ENCODE measurements at places on chromosomes 1 and 21. TPM values are rescaled to one million over a fixed set of nuclear protein-coding genes. Genes with fewer than 3 reads are reported as not detected.

GRCh38 chr1:114108751-114109255 lies 44.9 kb downstream of the SYT6 start:
- H3K27ac ChIP-seq: no peak overlapping the region
- no peaks in the 10 kb centered on the region for H3K4me1 ChIP-seq
- DNase-seq: peak; percentile 67
- H3K27me3 ChIP-seq: no peaks in the 10 kb centered on the region

DNA sequence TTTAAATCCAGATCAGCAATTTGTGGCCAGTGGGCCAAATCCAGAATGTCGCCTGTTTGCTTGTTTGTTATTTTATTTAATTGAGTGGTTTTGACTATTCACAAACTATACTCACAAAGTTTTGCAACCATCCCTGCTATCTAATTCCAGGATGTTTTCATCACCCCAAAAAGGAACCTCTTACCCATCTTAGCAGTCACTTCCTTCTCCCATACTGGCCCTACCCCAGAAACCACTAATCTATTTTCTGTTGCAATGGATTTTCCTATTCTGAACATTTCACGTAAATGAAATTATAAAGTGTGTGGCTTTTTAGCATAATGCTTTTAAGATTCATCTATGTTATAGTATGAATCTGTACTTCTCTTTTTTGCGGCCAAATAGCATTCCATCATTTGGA lies 41.3 kb downstream of the WDTC1 start:
- no peak overlapping the region for H3K4me3 ChIP-seq
- H3K4me1 ChIP-seq: no peaks in the 10 kb centered on the region
- H3K27ac ChIP-seq: no peak overlapping the region
- no peak for DNase-seq

DNA sequence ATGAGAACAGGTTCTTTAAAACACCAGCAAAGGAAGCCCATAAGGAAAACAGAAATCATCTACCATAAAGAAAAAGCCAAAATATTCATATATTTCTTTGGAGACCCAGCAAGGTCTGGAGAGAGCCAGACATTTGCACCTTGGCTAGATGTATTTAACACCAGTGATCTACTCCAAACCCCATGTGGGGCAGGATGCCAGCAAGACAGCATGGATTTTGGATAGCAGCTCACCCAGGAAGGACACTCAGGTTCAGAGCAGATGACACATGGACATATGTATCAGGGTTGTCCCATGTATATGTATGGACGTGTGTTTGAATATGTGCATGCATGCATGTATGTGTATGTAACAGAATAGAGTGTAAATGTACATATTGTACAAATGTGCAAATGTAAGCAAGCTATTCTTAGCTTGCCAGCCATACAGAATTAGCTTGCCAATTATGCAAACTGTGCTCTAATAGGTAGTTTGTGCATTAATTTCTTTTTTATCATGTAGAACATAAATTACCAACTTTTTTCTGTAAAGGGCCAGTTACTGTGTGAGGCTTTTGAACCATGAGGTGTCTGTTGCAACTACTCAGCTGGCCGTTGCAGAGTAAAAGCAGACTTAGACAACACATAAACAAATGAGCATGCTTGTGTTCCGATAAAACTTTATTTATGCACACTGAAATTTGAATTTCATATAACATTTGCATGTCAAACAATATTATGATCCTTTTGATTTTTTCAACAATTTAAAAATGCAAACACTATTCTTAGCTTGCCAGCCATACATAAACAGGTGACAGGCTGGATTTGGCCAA lies 73.5 kb upstream of the KAZN start:
- H3K36me3 ChIP-seq: no peaks in the 10 kb centered on the region
- no peaks in the 10 kb centered on the region for H3K4me1 ChIP-seq
- DNase-seq: no peak

DNA sequence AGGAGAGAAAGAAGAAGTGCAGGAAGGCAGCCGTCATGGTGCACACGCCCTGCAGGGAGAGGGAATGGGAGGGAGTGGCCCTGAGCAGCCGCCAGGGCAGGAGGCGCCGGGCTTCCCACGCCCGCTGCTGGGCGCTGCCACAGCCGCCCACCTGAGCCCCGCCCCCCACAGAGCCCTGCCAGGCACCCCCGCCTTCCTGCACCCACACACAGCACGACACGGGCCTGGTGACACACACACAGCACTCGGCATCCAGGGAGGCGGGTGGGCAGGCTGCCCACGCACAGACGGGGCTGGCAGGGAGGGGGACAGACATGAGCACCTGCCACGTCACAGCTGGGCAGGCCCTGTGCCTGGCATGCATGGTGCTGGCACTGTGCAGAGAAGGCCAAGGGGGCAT lies 27.5 kb downstream of the ADGRB2 start:
- DNase-seq: no peak
- H3K36me3 ChIP-seq: no peaks in the 10 kb centered on the region

DNA sequence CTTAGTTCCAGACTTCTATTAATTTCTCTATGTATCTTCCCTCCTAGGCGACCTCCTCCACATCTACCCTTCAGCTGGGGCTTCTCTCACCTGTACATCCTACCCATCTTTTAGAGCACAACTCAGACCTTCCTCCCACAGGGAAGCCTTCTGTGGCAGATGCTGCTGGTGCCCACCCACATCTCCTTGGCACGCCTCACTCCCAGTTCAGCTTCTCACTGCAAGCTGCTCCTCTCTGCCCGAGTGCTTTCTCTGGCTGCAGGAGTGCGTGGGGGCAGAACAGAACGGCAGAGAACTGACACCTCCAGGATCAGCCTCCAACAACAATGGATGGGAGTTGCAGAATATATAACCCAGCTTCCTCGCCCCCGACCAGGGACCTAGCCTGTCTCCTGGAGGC lies 36.5 kb downstream of the ZBTB18 start:
- H3K36me3 ChIP-seq: no peaks in the 10 kb centered on the region
- H3K4me1 ChIP-seq: no peaks in the 10 kb centered on the region
- DNase-seq: no peak
- no peak overlapping the region for H3K4me3 ChIP-seq
- H3K27me3 ChIP-seq: peaks cover 4% of the 10 kb centered on the region

GRCh38 chr1:239368436-239369109 lies 17.8 kb upstream of the CHRM3 start:
- no peak overlapping the region for H3K4me3 ChIP-seq
- no peaks in the 10 kb centered on the region for H3K27me3 ChIP-seq
- no peak for DNase-seq
- H3K27ac ChIP-seq: no peak overlapping the region

- no peak for DNase-seq
- H3K27me3 ChIP-seq: no peaks in the 10 kb centered on the region
- H3K27ac ChIP-seq: no peak overlapping the region
Observed at GRCh38 chr1:82994616-82995263, 1004.2 kb downstream of the TTLL7 start.

DNA sequence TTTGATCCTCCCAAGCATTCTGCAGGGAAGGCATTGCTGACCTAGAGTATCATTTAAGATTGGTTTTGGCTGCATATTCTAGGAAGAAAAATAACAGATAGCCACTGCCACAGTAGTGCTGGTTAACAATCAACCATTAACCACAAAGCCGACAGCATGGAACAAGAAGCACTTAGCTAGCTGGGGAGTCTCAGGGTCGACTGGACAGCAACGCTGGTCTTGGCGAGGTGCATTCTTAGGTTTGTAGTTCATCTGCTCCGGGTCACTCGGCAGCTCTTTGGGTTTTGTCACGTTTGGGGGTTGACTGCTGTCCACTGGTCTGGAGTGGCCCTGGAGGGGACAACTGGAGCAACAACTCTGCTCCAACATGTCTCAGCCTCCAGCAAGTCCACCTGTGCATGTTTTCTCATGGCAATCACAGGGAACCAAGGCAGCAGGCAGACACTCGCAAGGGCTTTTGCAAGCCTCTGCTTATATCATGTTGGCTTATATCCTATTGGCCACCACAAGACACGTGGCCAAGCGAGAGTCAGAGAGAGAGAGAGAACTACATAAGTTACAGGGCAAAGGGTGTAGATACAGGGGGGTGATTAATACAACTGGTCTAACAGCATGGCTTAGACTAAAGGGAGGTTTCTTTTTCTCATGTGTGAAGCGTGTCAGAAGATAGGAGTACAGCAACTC lies 99.5 kb downstream of the LACTBL1 start:
- no peaks in the 10 kb centered on the region for H3K27me3 ChIP-seq
- no peak for DNase-seq
- H3K4me1 ChIP-seq: peaks cover 8% of the 10 kb centered on the region
- H3K36me3 ChIP-seq: no peaks in the 10 kb centered on the region
- no peak overlapping the region for H3K27ac ChIP-seq

DNA sequence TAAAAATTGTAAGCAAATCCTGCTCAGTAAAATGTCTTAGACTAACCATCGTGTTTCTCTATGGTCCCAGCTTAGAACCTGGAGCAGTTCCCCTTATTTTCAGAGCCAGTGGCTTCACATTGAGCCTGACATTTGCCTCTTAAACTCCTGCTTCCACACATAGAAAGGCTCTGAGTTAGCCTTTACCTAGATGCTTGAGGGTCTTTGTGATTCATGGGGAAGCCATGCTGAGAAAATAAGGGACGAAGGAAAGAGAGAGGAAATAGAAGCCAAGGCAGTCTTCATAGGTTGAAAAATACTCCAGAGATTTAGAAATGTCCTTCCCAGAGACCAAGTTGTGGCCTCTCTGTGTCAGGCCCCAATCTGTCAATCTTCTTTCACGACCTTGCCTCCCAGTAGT lies 16.1 kb upstream of the RBBP5 start:
- H3K4me1 ChIP-seq: peaks cover 11% of the 10 kb centered on the region
- no peak overlapping the region for H3K27ac ChIP-seq
- DNase-seq: no peak
- no peaks in the 10 kb centered on the region for H3K36me3 ChIP-seq
- no peaks in the 10 kb centered on the region for H3K27me3 ChIP-seq
- no peak overlapping the region for H3K4me3 ChIP-seq

DNA sequence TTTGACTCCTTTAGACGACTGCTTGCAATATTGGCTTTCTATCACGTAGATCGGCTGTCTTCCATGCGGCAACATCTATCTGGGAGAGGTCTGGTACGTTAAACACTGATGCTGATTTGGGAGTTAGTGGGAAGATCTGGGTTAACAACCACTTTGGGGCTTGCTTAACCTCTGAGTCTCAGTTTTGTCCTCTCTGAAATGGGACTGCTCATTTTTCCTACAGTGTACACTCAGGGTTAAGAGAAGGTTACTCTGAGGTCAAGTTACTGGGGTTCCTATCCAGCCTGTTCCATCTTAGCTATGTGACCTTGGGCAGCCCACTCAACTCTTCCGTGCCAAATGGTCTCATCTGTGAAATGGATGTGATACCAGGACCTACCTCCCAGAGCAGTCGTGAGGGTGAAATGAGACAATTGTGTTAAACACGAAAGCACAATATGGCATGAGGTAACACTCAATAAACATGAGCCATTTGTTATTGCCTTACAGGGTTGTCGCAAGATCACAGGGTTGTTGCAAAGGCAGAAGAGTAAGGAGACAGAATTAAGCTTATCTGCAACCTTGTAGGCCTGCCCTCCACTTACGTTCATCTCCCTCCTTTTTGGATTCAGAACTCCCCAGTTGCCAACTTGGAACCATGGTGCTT lies 5.6 kb downstream of the ABCA4 start:
- H3K4me1 ChIP-seq: no peaks in the 10 kb centered on the region
- H3K27ac ChIP-seq: no peak overlapping the region
- no peaks in the 10 kb centered on the region for H3K36me3 ChIP-seq
- DNase-seq: no peak
- no peak overlapping the region for H3K4me3 ChIP-seq

GRCh38 chr1:9903801-9904527 lies 6.1 kb downstream of the CTNNBIP1 start:
- H3K4me1 ChIP-seq: peaks cover 26% of the 10 kb centered on the region
- no peak overlapping the region for H3K4me3 ChIP-seq
- no peak overlapping the region for H3K27ac ChIP-seq
- H3K27me3 ChIP-seq: no peaks in the 10 kb centered on the region

GRCh38 chr1:184637664-184638240 lies 116.9 kb downstream of the EDEM3 start:
- no peaks in the 10 kb centered on the region for H3K36me3 ChIP-seq
- H3K4me3 ChIP-seq: no peak overlapping the region
- H3K27ac ChIP-seq: no peak overlapping the region
- peaks cover 12% of the 10 kb centered on the region for H3K4me1 ChIP-seq
- DNase-seq: no peak

GRCh38 chr1:185679220-185679619 lies 55.0 kb upstream of the HMCN1 start:
- no peak overlapping the region for H3K4me3 ChIP-seq
- no peaks in the 10 kb centered on the region for H3K27me3 ChIP-seq
- DNase-seq: peak; percentile 14

DNA sequence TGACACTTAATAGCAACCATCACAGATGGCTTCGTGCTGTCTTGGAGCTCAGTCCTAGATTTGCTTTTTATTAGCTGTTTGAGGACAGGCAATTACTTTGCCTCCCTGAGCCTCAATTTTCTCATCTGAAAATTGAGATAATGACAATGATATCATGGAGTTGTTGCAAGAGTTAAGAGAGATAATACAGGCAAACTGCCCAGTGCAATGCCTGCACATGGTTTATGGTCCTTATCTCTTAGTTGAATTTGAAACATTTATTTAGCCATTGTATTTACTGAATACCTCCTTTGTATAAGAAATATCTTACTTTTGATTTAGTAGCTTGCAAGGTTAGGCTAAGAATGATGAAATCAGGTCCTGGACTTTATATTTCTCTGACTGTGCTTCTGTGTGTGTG lies 17.7 kb downstream of the KCNA2 start:
- H3K4me1 ChIP-seq: no peaks in the 10 kb centered on the region
- no peaks in the 10 kb centered on the region for H3K36me3 ChIP-seq
- no peak overlapping the region for H3K27ac ChIP-seq
- no peak overlapping the region for H3K4me3 ChIP-seq
- H3K27me3 ChIP-seq: no peaks in the 10 kb centered on the region
- peak; percentile 20 for DNase-seq

DNA sequence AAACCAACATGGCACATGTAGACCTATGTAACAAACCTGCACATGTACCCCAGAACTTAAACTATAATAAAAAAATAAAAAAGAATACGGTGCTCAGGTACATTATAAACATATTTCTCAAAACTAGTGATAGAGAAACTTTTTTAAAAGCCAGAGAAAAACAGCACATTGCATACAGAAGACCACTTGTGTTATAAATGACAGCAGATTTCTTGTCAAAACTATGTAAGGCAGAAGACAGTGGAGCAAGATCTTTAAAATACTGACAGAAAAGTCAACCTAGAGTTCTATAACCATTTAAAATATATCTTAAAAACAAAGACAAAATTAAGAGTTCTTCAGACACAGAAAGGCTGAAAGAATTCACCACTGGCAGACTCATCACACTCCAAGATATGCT lies 144.7 kb downstream of the NEGR1 start:
- no peak overlapping the region for H3K27ac ChIP-seq
- H3K27me3 ChIP-seq: no peaks in the 10 kb centered on the region
- no peak for DNase-seq
- no peak overlapping the region for H3K4me3 ChIP-seq

Gene DENND2C
- total RNA-seq: 2.4 TPM

Gene FAM163A
- total RNA-seq: 3.4 TPM

Gene CELA3B
- total RNA-seq: not detected

Gene ELOVL1
- total RNA-seq: 108 TPM

Gene OR2L13
- total RNA-seq: not detected

Gene SLC30A7
- 79.8 TPM for total RNA-seq

Gene ASCL5
- total RNA-seq: not detected

Gene RNF11
- 108 TPM for total RNA-seq

Gene FCRL2
- total RNA-seq: not detected

Gene SFN
- 0.39 TPM for total RNA-seq

Gene ILDR2
- 0.67 TPM for total RNA-seq

Gene TOMM20
- total RNA-seq: 84.5 TPM

Gene TEX38
- 0.36 TPM for total RNA-seq
